ENCODE measurements at places on chromosomes 6 and 20.

GRCh38 chr6:100806296-100806695 lies 74.8 kb downstream of the ASCC3 start:
- no peak for DNase-seq

DNA sequence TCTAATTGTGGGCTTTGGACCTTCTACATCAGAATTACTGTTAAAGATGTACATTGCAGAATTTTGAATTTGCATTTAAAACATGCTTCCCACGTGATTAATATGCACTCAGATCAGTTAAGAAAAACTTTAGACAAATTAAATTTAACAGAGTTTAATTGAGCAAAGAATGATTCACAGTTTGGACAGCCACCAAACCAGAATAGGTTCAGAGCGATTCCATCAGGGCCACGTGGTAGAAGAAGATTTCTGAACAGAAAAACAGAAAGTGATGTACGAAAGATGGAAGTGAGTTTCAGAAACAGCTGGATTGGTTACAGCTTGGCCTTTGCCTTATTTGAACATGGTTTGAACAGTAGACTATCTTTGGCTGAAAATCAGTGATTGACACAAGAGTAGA lies 704.2 kb upstream of the MAP3K7 start:
- no peak for DNase-seq

- DNase-seq, result no peak
Measured at GRCh38 chr20:47309394-47309793, 47.1 kb downstream of the ZMYND8 start.

DNA sequence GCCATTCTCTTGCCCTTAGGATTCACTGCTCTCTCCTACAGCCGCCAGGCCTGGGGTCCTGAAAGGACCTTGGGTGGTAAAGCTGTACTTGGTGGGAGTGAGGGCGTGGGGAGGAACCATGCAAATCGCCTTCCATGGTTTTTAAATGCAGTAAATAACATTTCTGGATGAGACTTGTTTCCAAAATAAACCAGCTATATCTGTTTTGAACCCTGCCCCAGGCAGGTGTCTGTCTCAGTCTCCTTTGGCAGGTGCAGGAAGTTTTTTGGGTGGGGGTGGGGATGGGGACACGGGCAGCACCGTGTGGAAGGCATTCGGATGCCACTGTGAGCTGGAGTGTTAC lies 14.3 kb downstream of the ITPA start:
- DNase-seq, result no peak

DNA sequence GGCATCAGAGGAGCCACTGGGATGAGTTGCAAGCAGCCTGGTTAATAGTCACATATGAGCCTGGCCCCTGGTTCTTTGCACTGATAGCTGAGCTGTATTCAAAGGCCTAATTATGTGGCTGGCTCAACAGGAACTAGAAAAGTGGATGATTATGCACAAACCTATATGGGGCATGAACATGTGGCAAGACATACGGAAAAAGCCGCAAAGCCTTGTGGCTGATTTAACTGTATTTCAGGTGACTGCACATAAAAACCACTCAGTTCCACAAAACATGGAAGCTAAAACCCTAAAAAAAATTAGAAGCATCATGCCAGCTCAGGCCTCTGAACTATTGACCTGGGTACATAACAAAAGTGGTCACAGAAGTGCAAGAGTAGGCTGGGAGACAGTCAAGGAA lies 13.0 kb upstream of the MUC22 start:
- DNase-seq, result no peak

DNA sequence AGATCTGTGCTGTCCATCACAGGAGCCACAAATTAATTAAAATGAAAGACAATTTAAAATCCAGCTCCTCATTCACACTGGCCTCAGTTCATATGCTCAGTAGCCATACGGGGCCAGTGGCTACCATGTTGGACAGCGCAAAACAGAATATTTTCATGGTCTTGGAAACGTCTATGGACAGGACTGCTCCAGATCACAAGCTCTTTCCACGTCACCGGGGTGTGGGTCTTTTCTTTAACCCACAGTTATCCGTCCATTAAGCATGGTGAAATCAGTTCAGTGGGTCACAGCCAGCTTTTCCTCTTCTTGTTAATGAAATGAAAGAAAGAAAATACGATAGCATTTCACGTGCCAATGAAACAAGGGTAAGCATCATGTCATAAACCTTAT lies 24.1 kb downstream of the GFOD1 start:
- DNase-seq, result no peak

- DNase-seq, result no peak
Measured at GRCh38 chr6:166162599-166163342, 4.9 kb downstream of the TBXT start.

- DNase-seq, result no peak
Measured at GRCh38 chr6:17861361-17861760, 126.1 kb downstream of the KIF13A start.

- DNase-seq, result no peak
Measured at GRCh38 chr20:61950641-61951071, 115.0 kb downstream of the TAF4 start.

DNA sequence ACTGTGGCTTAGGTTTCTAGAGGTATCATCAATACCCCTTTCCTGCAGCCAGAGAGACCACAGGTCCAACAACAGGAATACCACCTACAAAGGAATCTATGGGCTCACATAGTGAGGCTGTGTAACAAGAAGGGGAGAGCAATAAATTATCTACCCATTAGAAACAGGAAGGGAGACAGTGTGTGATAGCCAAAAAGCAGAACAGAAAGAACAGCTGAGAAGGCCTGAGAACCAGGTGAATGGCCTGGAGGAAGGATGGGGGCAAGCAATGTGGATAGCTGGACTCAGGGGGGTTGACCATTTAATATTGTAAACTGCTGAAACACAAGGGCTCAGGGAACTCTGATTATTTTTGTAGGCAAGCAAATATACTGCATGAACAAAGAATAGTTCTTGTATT lies 628.2 kb downstream of the COL12A1 start:
- DNase-seq, result no peak

- DNase-seq, result no peak
Measured at GRCh38 chr6:65123521-65123920, 583.5 kb downstream of the EYS start.

DNA sequence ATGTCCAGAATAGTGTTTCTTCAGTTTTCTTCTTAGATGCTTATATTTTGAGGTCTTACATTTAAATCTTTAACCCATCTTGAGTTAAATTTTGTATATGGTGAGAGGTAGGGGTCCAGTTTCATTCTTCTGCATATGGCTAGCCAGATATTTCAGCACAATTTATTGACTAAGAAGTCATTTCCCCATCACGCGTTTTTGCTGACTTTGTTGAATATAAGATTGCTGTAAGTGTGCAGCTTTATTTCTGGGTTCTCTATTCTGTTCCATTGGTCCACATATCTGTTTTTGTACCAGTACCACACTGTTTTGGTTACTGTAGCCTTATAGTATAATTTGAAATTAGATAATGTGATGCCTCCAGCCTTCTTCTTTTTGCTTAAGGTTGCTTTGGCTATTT lies 179.6 kb downstream of the AKAP7 start:
- DNase-seq, result no peak

- no peak for DNase-seq
Measured at GRCh38 chr20:17859002-17859615, 109.5 kb downstream of the SNX5 start.

GRCh38 chr20:53708129-53708968 lies 114.7 kb upstream of the ZNF217 start:
- peak; percentile 56 for DNase-seq

- no peak for DNase-seq
Measured at GRCh38 chr6:168712993-168713392, 272.0 kb downstream of the SMOC2 start.

DNA sequence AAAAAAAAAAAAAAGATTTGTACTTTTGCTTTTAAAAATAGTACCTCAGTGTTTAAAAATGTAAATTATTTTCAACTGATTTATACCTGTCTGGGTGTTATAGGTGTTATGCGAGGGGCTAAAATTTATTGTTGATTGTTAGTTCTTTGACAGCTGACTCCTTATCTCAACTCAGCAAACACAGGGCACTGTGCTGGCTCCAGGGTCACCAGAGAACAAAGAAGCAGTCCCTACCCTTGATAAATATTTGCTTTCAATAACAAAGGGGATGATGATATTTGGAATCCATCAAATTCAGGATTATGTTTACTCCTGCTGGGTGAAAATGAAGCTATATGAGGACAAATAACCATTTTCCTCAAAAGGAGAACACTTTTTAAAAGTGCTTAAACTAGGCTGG lies 34.2 kb upstream of the KAT14 start:
- no peak for DNase-seq

GRCh38 chr6:158503222-158503621 lies 56.7 kb upstream of the TMEM181 start:
- no peak for DNase-seq

GRCh38 chr6:31400467-31401289 lies 2.7 kb upstream of the MICA start:
- DNase-seq, result peak; percentile 53

GRCh38 chr20:62133864-62134263 lies 9.3 kb downstream of the PSMA7 start:
- DNase-seq, result no peak

DNA sequence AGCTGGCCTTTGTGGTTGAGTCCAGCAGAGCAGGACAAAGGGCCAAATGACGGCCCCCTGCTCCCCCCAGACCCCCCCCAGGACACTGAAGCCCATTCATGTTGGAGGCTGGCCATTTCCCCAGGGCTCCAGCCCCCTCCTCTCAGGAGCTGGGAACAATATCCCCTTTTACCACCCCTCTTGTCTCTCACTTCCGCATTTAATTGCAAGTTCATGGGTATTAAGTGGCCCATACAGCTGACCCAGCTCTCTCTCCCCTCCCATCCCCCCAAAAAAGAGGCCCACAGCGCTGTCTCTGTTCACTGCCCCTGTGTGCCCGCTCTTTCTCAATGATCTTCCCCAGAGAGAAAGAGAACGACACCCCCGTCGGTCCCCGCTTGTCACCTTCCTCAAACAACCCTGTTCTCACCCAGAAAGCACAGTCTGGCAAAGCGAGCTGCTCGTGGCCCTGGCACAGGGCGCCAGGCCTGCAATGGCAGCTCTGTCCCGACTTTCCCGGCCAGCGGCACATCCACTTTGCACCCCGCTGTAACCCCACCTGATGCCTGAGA lies 30.4 kb downstream of the PREX1 start:
- DNase-seq, result no peak

DNA sequence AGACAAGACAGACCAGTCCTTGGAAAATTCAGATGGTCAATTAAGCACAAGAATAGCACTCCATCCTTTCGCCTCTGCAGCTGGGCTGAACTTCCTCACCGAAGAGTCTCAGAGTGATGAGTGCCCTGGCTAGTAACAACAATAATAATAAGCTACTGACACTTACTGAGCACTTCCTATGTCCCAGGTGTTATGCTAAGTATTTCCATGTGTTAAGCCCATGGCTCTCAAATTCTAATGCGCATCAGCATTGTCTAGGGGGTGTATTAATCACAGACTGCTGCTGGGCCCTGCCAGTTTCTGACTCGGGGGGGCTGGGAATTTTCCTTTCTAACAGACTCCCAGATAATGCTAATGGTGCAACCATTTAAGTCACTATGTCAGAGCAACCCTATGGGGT lies 118.2 kb upstream of the LRFN2 start:
- no peak for DNase-seq

DNA sequence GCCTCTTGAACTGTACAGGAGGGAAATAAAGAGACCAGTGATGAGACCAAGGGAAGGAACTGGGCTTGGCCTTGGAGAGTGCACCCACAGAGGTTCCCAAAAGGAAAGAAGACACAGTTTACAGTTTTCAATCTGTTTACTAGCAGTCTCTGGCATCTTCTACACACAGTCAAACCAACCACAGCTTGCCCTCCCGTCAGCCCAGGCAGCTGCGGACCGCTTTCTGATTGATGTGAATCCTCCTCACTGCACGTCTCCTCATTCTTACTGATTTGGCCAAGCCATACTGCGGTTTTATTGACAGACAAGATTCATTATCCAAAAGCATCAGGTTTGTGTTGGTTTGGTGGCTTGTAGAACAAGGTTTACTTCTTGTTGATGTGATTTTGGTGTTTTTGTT lies 104.5 kb upstream of the ASF1A start:
- DNase-seq, result no peak

DNA sequence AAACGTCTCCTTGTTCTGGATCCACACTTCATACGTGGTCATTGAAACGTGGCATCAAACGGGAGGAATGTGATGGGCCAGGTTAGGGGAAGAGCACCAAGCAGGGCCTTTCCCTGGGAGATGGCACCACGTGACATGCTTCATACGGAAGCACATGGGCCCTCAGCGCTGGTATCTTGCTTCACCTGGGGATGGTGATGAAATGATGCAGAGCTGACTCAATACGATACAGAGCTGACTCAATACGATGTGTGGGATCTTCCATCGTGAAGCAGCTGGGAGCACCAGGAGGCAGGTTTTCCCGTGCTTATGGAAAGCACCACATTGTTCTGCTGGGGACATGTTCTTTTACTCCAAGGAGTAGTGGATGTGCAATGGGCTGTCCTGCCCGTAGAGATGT lies 22.5 kb upstream of the TAGAP start:
- no peak for DNase-seq

DNA sequence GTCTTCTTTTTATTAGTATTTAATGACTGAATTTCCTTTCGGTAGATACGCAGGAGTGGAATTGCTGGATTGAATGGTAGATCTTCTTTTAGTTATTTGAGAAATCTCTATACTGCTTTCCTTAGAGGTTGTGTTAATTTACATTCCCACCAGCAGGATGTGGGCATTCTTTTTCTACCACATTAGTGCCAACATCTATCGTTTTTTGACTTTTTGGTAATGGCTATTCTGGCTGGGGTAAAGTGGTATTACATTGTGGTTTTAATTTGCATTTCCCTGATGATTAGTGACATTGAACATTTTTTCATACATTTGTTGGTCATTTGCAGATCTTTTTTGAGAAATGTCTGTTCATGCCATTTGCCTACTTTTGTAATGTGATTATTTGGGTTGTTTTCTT lies 37.1 kb downstream of the SUMO4 start:
- DNase-seq, result no peak

DNA sequence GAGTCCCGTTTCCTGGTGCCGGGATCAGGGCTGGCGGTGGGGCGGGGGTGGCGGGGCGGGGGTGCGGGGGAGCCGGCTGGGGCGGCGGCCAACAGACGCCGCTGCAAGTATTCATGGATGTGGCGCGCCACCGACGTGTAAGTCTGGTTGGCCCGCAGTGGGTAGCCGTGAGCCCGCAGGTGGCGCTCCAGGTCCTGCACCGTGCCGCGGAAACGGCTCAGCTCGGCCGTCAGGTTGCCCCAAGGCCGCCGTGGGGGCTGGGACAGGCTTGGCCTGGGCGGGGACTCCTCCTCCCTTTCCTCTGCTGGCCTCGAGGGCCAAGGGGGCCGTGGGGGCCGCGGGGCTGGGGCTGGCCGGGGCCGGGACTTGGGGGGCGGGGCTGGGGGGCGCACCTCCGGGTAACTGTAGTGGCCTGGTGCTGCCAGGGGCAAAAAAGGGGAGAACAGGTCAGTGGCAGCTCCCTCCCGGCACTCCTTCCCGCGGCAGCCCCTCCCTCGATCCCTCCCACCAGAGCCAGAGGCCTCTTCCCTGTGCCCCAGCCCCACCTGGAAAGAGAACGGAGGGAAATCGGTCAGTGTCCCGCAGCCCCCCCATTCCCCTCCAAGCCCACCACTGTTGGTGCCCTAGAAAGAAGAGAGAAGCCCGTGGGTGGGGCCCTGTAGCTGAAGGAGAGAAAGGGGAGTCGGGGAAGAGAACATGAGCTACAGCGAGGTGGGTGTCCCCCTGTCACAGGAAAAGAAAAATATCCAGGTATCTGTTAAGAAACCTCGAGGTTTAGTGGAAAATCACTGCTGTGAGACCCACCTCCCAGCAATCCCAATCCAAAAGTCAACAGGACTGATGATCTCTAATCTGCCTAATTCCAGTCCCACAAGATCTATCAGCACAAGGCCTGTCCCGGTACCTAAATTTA lies 21.3 kb downstream of the TNXB start:
- peak; percentile 58 for DNase-seq
